ENCODE measurements at places on chromosomes 11 and 22.

GRCh38 chr22:46238541-46238940 lies 11.6 kb downstream of the CDPF1 start:
- DNase-seq = no peak

DNA sequence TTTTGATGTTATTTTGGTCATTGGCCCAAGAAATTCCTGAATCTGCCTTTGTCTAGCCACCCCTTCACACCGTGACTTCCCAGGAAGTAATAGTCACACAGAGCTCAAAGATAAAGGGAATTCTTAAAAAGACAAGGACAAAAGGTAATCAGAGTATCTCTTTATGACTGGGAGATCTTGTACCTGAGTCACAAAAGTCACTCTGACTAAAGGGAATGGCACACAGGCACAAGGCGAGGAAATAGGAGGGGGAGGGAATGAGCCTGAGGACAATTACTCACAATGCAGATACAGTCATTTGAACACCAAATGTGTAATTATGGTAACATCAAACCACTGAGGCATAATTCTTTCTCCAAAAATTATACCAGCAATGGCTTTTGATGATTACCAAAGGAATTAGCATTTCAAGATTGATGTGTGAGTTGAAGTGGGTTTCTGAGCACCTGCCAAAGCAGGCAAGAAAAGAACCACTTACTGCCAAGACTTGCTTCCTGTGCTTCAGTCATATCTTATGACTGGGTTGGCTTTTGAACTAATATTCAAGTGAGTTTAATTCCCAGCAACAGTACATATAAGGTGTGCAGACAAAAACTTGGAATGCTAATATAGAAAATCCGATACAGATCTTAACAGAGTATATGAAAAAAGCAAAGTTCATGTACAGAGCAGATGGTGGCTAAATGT lies 856.4 kb downstream of the LRRC4C start:
- no peak for DNase-seq

- no peak for DNase-seq
These were observed 49.7 kb downstream of the CCDC34 start for GRCh38 chr11:27313157-27313821.

DNA sequence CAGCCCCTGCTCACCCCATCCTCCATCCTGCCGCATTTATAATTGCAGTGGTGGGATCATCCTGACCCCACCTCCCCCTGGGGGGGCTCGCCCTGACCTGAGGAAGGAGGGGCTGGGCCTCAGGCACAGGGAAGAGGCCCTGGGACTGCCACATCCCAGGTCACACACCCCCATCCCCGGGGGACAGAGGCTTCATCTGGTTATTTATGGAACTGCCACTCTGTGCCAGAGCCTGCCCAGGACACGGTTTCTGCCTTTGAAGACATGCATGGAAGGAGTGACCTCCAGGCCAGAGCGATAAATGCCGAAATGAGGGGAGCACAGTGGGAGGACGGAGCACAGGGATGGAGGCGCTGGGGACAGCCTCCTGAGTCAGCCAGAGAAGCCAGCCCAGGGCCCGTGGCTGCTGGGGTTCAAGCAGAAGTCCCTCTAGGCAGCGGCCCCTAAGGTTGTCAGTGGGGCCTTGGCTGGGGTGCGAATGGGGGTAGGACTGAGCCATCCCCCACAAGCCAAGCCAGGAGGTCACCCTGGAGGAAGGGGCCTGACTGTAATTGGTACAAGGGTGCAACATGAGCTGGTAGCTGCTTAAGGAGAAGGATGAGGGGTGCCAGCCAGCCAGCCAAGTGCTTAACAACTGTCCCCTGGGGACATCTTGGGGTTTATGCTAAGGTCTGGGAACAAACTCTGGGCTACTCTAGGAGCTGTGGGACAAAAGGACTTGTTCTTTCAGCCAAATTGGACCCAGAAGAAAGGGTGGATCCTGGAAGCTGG lies 51.4 kb upstream of the SHISAL1 start:
- no peak for DNase-seq

- no peak for DNase-seq
These were observed 12.1 kb downstream of the ACP2 start for GRCh38 chr11:47236482-47236881.

- DNase-seq = no peak
These were observed 4.4 kb upstream of the ENDOD1 start for GRCh38 chr11:95085117-95085816.

DNA sequence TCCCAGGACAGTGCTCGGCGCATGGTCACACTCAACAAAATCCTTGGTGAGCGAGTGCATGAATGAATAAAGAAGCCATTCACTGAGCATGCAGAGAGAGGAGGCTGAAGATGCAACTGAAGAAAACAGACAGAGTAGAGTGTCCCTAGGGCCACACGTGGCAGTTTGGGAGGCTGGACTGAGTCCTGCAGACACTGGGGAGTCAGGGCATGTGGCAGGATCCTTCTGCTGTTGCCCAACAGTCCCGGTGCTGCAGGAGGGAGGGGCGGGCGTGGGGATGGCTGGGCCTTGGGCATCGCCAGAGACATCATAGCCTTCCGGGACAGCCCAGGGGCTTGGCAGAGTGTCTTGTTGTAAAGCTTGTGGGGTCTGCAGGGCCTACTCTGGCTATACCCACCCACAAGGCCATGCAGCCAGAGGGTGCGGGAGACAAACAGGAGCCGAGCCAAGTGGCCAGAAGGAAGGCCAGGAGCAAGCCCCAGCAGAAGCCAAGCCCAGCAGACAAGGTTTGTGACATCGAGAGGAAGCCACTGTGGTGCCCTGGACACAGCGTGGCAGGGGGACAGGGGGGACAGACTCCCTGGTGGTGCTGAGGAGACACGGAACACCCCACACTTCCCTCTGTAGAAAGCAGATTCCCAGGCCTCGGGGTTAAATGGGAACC lies 26.7 kb upstream of the FBLN1 start:
- DNase-seq = no peak

- no peak for DNase-seq
These were observed 36.0 kb downstream of the IRAG1 start for GRCh38 chr11:10657308-10658271.

DNA sequence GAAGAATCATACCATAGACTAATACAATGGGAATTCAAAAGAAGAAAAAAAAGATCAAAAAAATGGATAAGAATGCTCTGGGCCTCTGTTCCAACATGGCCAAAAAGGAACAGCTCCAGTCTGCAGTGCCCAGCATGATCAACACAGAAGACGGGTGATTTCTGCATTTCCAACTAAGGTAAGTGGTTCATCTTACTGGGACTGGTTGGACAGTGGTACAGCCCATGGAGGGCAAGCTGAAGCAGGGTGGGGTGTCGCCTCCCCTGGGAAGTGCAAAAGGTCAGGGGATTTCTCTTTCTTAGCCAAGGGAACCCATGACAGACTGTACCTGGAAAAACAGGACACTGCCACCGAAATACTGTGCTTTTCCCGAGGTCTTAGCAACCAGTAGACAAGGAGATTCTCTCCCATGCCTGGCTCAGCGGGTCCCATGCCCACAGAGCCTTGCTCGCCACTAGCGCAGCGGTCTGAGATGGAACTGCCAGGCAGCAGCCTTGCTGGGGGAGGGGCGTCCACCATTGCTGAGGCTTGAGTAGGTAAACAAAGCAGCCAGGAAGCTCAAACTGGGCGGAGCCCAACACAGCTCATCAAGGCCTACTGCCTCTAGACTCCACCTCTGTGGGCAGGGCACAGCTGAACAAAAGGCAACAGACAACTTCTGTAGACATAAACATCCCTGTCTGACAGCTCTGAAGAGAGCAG lies 428.4 kb downstream of the MN1 start:
- no peak for DNase-seq

GRCh38 chr22:47196166-47196849 lies 433.9 kb downstream of the TBC1D22A start:
- no peak for DNase-seq

- DNase-seq = no peak
These were observed 4.9 kb downstream of the TPBGL start for GRCh38 chr11:75245356-75246005.

DNA sequence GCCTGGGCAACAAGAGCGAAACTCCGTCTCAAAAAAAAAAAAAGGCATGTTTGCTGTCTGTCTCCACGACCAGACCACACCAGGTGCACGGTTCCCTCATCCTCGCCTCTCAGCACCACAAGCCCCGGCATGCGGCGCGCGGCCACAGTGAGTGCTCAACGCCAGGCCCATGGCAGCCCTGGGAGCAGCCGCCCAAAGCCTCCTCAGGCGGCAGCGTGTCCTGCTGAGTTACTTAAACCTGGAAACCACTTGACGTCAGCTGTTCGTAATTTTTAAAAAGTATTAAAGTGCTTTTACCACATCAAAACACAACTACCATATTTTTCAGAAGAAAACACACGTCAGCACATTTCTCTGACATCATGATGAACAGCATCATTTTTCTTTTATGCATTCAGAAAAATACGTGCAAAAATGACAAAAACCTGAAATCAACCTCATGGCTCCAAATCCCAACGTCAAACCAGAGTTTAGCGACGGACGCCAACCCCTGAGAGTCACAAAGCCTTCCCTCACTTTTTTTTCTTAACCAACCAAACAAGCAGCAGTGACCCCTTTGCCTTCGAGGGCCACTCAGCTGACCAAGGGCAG lies 2.1 kb downstream of the DEAF1 start:
- DNase-seq = no peak

DNA sequence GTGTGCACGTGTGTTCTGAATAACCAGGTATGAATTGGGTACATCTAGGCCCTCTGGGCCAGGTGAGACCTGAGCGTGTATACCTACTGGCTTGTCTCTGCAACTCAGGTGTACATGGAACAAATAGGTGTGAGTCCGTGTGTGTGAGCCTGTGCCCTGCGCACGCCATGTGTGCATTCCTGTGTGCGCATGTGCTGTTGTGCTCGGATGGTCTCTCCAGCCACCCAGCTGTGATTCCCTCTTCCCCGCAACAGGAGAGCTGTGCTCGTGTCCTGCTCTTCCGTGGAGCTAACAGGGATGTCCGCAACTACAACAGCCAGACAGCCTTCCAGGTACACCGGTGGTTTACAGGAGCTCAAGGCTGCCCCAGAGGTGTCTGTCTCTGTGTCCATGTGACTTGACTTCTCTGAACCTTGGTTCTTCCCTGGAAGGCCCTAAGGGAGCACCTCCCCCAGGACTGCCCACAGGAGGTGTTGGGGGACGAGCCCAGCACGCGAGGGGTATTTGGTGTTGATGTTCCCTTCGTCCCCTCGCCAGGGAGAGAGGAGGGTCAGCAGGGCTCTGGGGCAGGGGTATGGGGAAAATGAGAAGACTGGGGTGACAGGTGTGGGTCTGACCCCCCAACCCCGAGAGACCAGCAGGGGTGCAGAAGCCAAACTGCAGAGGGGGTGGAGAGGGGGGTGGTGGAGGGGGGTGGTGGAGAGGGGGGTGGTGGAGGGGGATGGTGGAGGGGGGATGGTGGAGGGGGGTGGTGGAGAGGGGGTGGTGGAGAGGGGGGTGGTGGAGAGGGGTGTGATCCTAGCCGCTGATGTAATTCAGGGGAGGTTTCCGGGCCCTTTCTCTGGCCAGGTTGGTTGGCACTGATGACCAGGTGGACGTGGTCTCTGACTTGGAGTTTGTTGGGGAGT lies 10.7 kb downstream of the SHANK3 start:
- DNase-seq = no peak

DNA sequence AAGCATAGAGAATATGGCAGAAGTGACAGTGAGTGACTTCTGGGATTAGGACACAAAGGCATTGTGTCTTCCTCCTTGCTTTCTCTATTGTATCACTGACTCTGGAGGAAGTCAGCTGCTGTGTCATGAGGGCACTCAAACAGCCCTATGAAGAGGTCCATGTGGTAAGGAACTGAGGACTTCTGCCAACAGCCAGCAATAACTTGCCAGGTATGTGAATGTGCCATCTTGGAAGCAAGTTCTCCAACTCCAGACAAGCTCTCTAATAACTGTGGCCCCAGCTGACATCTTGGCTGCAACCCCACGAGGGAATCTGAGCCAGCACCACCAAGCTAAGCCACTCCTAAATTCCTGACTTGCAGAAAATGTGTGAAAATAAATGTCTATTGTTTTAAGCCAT lies 83.6 kb upstream of the ZBED5 start:
- DNase-seq = no peak

- no peak for DNase-seq
These were observed 34.9 kb upstream of the PCF11 start for GRCh38 chr11:83122050-83122449.

- DNase-seq = no peak
These were observed 81.7 kb upstream of the NECTIN1 start for GRCh38 chr11:119810478-119811232.

DNA sequence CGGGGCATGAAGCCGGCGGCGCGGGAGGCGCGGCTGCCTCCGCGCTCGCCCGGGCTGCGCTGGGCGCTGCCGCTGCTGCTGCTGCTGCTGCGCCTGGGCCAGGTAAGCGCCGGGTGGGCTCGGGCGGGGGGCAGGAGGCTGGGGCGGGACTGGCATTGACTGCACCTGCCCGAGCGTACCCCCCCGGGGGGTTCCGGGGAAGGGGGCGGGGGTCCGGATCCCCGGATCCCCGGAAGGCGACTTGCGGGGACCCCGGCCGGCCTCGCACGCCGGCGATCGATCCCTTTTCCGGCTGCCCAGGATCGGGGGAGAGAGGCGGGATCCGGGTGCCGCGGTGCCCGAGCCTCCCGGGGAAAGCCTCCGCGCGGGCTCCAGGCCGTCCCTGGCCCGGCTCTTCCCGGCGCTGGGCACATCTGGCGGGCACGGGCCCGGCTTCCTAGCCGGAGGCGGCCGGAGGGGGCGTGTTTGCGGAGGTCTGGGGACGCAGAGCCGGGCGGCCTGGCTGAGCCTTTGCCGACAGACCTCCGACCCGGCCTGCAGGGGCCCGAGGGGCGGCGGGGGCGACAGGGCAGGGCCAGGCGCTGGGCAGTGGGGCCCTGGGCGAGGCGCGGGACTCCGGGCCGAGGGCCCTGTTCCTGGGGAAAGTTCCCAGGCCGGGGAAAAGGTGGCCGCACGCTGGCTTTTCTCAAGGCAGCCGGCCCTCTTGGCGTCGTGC lies 705 bp downstream of the PTPRJ start:
- peak; percentile 15 for DNase-seq

DNA sequence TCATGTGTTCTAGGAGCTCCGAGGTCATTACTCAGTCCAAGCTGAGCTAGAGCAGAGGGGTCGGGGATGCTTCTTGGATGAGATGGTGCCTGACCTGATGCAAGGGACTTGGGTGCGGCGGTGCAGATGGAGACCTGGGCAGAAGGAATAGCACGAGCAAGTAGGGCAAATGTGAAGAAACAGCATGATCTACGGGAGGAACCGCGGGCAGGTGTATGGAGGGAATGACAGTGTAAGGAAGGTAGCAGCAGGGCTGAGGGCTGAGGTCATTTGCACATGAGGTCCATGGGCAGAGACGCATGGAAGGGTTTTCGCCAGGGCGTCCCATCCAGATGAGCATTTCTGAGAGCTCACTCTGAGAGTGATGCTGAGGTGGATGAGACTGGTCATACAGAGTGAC lies 14.9 kb downstream of the SLC37A2 start:
- no peak for DNase-seq

- no peak for DNase-seq
These were observed 12.2 kb upstream of the VPS37C start for GRCh38 chr11:61173456-61173855.

DNA sequence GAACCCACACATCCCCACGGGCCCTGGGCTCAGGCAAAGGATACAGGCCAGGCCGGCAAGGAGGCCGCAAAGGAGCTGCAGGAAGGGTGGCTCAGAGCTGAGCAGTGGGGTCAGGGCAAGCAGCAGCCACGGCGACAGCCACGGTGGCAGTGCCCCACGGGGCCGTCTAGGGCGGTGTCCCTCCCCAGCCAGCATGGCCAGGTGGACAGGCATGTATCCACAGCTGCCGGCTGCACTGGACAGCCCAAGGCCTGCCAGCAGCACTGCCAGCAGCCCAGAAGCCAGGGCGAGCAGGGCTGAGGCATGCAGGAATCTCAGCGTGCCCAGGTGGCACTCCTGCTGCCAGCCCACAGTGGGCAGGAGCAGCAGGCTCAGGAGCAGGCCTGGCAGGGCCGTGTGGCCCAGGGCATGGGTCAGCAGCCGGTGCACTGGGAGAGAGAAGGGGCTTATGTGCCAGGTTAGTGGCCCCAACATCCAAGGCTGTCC lies 3.9 kb downstream of the RHBDD3 start:
- DNase-seq = no peak

All from effector memory CD4-positive, alpha-beta T cell (primary cell).